T-helper 22 cell (primary cell): ENCODE measurements at places on chromosomes 1 and 21.
A peak's percentile ranks its signal among the peaks of the same experiment; 100 is the strongest.

GRCh38 chr1:70906800-70907199, 140.8 kb downstream of the PTGER3 start:
- no peak for DNase-seq

GRCh38 chr1:145886816-145887215, 1.1 kb upstream of the ANKRD35 start:
- DNase-seq: no peak

- DNase-seq: no peak
These were observed 52.9 kb downstream of the KCNC4 start for GRCh38 chr1:110262846-110263631.

DNA sequence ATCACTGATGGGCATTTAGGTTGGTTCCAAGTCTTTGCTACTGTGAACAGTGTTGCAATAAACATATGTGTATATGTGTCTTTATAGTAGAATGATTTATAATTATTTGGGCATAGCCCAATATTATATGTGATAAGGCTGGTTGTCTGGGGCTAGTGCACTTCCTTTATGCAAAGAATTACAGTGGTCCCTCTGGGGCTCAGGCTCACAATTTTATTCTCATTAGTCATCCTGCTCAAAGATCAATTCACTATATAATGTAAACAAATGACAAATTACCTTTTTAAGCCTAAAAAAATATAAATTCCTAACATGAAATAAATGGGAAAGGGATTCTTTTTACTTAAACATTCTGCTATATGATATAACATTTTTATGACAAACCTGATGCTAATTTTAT, 5.0 kb downstream of the PLPPR4 start:
- no peak for DNase-seq

GRCh38 chr1:94248956-94249688, 11.7 kb upstream of the ARHGAP29 start:
- DNase-seq: no peak

DNA sequence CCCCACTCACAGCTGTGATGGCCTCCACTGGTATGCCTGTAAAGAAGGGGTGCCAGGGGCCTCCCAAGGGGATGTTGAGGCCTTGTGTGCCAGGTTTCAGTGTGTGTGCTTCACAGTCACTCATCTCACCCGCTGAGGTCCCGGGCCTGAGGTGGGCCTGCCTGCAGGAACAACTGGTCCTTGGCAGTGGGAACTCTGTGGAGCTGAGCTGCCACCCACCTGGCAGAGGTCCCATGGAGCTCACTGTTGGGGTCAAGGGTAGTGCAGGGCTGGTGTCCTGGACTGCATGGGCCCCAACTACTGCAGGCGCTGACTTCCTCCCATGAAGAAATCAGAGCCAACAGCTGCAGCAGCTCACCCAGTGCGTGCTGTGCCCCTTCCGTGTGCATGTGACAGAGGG, 17.3 kb upstream of the ZNF678 start:
- no peak for DNase-seq

DNA sequence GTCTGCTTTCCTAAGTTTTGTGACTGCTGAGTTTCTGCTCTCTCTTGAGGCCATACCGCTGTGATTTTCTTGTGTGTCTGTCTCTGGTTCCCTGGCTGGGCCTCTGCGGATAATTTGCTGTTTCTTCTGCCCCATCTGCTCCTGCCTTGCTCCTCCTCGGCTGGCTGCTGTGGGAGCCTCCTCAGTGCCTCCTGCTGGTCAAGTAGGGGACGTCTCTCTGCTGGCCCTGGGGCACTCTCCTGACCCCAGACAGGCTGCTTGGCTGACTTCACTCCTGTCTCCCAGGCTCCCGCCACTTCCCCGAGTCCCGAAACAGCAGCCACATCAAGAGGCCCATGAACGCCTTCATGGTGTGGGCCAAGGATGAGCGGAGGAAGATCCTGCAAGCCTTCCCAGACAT, 28.5 kb downstream of the ETNK2 start:
- DNase-seq: no peak

DNA sequence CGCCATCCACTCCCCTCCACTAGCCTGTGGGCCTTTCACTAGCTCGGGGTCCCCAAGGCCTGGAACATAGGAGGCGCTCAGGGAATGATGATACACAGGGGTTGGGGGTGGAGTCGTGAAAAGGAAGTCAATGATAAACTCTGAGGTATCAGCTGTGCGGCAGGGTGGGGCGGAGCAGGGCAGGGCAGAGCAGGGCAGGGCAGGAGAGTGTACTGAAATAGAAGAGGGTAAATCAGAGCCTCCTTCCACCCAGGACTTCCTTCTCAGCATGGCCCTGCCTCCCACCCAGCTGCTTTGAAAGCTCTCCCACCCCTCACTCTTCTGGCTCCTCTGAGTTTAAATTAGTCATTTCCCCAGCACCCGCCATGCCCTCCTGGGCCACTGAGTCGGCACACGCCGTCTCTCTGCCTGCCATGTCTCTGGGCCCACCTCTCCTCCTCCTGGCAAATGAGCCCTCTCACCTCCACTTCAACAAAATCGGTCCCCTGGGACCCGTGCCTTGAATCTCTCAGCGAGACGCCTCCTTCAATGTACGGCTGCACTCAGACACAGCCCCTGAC, 16.9 kb downstream of the CAPZB start:
- peak; percentile 55 for DNase-seq

GRCh38 chr1:12052008-12052573, 11.0 kb upstream of the TNFRSF8 start:
- no peak for DNase-seq

- no peak for DNase-seq
These were observed 8.0 kb downstream of the SDHB start for GRCh38 chr1:17045634-17046333.

DNA sequence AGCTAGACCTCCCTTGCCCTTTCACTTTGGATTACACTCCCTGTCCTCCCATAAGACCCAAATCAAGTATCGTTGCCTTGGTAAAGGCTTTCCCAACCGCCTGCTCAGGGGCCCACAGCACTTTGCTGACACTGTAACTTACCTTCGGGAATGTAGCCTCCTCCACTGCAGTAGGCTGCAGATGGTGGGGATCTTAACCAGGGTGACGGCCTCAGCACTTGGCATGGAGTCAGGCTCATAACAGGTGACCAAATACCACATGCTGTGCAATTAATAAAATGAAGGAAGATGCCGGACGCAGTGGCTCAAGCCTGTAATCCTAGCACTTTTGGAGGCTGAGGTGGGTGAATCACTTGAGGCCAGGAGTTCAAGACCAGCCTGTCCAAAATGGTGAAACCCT, 88.7 kb upstream of the IRF2BP2 start:
- no peak for DNase-seq

GRCh38 chr21:33330726-33331125, 6.0 kb downstream of the IFNAR1 start:
- no peak for DNase-seq

- DNase-seq: no peak
These were observed 889 bp upstream of the TXLNA start for GRCh38 chr1:32178380-32179192.

GRCh38 chr1:23872421-23872820, 4.3 kb upstream of the FUCA1 start:
- no peak for DNase-seq

- no peak for DNase-seq
These were observed 89.9 kb downstream of the FOXD2 start for GRCh38 chr1:47527653-47528272.

- DNase-seq: no peak
These were observed 406.2 kb downstream of the PTPRU start for GRCh38 chr1:29642519-29642918.

GRCh38 chr1:92442351-92442750, 44.4 kb downstream of the GFI1 start:
- DNase-seq: no peak

GRCh38 chr1:64228167-64228957, 24.9 kb downstream of the UBE2U start:
- DNase-seq: no peak

DNA sequence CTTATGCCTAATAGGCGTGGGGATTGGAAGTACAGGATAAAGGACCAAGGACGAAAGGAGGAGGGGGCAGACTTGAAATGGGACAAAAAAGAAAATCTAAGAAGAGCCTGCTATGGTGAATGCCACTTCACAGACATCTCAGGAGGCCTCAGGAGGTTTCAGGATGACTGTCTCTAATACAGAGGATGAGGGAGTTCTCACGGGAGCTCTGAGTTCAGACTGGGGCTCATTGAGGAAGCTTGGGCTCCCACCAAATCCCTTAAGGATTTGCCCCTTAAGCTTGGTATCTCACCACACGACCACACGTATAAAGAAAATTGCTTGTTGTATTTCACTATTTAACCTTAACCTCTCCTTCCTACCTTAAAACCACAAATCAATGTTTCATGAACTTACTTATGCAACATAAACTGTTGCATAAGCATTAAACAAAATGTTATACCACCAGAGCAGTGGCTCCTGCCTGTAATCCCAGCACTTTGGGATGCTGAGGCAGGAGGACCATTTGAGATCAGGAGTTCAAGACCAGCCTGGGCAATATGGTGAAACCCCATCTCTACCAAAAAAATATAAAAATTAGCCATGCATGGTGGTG, 12.4 kb downstream of the SLC30A1 start:
- no peak for DNase-seq

- DNase-seq: no peak
These were observed 54.1 kb upstream of the ID3 start for GRCh38 chr1:23613191-23614031.

- no peak for DNase-seq
These were observed 6.4 kb upstream of the KCNK1 start for GRCh38 chr1:233607252-233608119.

DNA sequence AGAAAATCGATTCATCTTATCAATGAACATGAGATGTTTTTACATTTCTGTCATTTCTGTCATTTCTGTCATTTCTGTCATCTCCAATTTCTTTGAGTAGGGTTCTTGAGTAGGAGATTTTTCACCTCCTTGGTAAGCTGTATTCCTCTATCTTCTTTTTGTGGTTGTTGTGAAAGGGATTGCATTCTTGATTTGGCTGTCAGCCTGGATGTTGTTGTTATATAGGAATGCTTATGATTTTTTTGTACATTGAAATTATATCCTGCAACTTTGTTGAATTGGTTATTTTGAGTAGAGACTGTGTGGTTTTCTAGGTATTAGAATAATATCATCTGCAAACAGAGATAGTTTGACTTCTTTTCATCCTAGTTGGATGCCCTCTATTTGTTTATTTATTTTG, 1233.7 kb downstream of the PLA2G4A start:
- no peak for DNase-seq

GRCh38 chr1:244664353-244664752, 11.4 kb downstream of the DESI2 start:
- DNase-seq: no peak

- DNase-seq: no peak
These were observed 133.1 kb downstream of the CAMTA1 start for GRCh38 chr1:6918186-6918924.

DNA sequence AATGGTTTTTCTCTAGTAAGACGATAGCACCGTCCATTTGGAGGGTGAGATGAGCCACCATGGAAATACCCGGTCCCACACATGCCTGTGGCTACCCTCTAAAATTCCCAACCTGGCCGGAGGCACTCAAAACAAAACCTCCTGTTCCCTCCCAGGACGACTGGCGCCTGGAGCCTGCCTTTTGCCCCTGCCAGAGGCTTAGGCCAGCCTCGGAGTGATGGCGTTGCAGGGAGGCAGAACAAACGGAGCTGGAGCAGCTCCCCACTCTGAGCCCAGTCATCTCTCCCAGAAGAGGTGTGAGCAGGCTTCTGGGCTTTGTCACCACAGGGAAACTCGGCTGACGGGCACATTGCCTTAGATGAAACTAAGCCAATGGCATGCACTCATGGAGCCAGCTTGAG, 213.7 kb upstream of the HOOK1 start:
- DNase-seq: no peak

GRCh38 chr21:23245255-23245654, 2247.0 kb downstream of the NCAM2 start:
- DNase-seq: no peak

DNA sequence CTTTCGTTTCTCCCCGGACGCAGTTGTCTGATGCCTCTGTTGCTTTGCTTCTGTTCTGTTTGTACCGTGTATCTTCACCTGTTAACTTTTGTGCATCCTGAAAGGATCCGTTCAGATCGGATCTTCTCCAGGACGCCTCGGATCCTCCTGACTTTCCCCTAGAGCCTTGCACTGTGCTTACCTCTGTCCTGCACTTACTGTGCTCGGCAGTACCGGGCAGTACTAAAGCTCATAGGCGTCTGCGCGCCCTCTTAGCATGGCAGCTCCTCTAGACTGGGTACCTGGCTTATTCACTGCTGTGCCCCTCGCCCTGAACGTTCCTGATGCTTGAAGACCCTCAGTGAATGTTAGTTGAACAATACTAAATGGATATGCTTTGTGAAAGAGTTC, 934 bp downstream of the SCP2 start:
- no peak for DNase-seq

GRCh38 chr1:225146478-225146877, 217.0 kb downstream of the DNAH14 start:
- DNase-seq: no peak

- no peak for DNase-seq
These were observed 2.8 kb downstream of the GSTM5 start for GRCh38 chr1:109714661-109715372.

DNA sequence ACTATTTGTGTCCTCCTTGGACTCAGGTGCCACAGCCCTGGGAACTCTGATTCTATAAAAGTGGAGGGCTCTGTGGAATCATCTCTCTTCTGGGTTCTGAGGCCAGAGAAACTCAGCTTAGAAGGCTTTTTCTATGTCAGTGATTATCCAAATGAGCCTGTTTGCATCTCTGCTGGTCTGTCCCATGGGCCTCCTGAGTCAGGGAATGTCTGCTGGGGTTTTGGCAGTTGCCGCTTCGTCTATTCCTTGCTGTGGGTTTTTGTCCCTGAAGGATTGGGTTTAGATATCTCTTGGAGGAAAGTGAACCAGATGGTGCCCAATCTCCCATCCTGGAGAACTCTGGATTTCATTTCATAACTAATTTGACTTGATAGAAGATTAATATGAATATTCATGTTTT, 297.6 kb downstream of the HHAT start:
- no peak for DNase-seq

GRCh38 chr1:59107916-59108315, 189.0 kb upstream of the FGGY start:
- no peak for DNase-seq
